ENCODE measurements at places on chromosomes 4 and X. TPM values are rescaled to one million over a fixed set of nuclear protein-coding genes. Genes with fewer than 3 reads are reported as not detected.

DNA sequence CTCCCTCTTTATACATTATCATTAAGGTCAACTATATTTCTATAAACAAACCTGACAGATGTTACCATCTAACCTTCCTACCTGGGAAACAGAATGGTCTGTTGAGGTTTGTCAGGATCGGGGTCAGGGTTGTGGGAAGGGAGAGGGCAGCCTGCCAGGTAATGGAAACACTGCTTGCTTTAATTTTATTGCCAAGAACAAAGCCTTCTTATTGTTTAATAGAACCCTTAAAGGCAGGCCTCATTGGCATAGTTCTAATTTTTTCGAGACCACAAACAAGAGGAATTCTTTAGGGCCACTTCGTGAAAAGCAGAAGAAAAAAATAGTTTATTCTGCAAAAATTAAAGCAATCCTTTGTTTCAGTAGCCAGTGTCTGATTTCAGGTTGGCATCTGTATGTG lies 113.2 kb downstream of the MID1 start:
- peak; percentile 71 for DNase-seq

- DNase-seq, result no peak
Measured at GRCh38 chrX:21766101-21766500, 8.2 kb upstream of the SMPX start.

DNA sequence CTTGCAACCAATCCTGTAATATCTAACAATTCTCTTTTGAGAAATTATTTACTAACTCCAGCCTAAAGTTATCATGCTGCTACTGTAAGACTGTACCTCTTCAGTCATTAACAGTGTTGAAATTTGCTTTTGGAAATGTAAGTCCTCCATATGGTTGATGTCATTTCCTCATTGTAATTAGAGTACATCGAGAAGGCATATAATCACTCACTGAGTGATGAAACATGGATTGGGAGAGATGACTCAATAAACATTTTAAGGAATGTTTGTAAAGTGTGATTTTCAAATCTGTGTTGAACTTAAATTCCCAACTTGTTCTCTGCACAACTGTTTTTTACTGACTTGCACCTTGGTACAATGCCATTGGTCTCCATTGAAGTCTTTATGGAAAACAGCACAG lies 61.2 kb downstream of the HMGB2 start:
- DNase-seq, result peak; percentile 34

- DNase-seq, result peak; percentile 95
Measured at GRCh38 chrX:72126539-72127140, 5.1 kb downstream of the RTL5 start.

GRCh38 chr4:83716874-83717273 lies 181.0 kb downstream of the GPAT3 start:
- no peak for DNase-seq

- peak; percentile 91 for DNase-seq
Measured at GRCh38 chr4:124334119-124334518, 378.4 kb downstream of the ANKRD50 start.

- DNase-seq, result no peak
Measured at GRCh38 chr4:138869165-138869564, 146.4 kb upstream of the NOCT start.

- DNase-seq, result no peak
Measured at GRCh38 chr4:1348014-1348513, 1.1 kb downstream of the UVSSA start.

- no peak for DNase-seq
Measured at GRCh38 chrX:69163936-69164741, 1.1 kb downstream of the PJA1 start.

- peak; percentile 26 for DNase-seq
Measured at GRCh38 chrX:115226929-115227328, 7.0 kb downstream of the LRCH2 start.

DNA sequence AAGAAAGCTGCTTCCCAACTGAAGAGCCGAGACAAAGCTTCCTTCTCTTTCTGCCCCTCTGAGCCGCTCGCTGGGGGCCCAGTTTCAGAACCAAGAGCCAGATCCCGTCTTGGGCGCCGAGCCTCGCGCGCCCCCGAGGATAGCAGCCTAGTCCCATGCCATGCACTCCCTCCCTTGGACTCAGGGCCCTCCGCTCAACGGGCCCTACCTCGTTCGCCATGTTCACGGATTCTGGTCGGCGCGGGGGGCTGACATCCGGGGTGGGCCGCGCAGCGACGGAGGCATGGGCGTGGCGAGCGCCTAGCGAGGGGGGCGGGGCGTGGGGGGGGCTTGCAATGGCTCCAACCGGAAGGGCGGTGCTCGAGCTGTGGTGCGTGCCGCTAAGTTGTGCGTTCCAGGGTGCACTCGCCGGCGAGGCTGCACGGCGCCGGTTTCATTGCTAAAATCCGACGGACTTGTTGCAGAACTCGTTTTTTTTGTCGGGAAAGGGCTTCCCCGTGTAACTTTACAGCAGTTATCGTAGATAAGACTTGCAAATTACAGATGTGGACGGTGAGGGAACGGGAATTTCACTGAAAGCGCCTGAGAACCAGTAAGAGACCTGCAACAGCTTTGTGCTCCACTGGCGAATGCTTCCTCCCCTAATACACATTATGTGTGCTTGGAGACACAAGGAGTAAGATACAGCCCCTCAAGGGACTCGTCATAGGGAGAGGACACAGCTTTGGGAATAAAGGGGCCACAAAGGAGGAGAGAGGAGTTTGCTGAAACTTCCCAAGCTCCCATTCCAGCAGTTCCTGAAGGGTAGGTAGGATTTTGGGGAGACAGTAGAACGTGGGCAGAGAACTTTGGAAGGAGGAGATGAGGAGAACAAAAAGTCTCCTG lies at the start of gene ADH5:
ADH5 (minus strand) TSS at position 308 of the 885 bp plus-strand sequence; CDS start at position 220, 88 bp downstream.
- peak; percentile 88 for DNase-seq

DNA sequence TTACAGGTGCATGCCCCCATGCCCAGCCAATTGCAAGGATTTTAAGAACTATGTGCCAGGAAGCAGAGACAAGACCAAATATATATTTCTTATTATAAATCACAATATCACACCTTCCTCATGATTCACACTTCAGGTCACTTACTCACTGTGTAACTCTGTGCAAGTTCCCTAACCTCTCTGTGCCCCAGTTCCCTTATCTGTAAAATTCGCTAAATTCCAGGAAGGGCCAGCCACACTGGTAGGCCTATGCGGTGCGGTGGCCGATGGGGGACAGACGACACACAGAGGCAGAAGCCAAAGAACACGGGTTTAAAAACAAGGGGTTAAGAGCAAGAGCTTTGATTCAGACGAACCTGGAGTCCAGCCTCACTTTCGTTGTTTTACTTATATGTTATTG lies 2.8 kb downstream of the TRIM2 start:
- DNase-seq, result no peak

DNA sequence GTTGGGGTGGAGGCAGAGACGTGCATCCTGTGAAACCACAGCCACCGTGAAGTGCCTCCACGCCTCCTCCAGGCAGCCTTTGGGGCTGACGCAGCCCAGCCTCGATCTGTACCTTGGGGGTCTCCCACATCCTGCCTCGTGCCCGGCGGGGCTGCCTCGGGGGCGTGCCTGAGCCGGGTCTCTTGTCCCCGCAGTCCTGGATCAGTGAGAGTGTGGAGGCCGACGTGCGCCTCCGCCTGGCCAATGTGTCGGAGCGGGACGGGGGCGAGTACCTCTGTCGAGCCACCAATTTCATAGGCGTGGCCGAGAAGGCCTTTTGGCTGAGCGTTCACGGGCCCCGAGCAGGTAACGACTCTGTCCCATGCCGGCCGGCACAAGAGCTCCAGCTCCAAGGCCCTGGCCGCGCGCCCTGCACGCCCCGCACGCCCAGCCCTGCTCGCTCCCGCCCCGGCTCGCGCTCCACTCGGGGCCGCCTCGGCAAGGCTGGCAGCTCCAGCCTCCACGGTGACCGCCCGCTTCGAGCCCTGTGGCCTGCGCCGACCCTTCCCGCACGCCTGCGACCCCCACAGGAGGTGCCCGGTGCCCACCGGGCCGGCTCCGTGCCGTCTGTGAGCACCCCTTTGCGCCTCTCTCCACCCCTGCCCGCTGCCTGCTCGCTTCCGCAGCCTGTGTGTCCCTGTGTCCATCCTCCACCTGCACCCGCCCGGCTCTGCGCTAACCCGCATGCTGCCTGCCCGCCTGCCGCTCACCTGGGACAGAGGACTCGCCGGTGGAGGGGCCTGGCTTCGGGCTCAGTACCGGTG lies 9.8 kb downstream of the FGFR3 start:
- no peak for DNase-seq

- DNase-seq, result no peak
Measured at GRCh38 chr4:153521999-153522801, 56.0 kb downstream of the TMEM131L start.

DNA sequence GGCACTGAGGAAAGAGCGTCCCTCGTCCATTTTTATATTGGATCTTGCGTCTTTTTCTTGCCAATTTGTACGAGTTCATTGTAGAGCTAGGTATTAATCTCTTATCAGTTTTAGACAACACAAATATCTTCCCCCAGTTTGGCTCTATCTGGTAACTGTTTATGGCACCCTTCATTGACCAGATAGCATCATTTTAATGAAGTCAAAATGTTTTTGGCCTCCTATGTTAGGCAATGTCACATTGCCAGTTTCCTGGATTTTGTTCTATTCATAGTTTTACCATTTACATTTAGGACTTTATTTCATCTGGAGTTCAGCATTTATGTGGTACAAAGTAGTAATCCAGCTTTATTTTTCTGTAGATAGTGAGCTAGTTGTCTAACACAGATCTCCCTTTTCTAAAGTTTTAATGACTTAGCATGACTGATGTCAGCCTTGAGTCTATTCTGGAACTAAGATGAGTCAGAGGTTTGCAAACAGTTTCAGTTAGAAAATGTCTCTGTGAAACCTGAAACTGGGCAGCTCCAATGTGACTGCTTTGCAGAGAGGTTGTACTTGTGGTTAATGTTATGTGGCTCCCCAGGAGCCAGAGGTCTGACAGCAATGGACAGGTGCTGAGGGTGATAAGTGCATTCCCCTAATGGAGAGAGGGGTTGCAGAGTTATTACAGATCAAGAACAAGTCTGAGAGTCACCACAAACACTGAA lies 5.3 kb upstream of the STBD1 start:
- DNase-seq, result peak; percentile 64

DNA sequence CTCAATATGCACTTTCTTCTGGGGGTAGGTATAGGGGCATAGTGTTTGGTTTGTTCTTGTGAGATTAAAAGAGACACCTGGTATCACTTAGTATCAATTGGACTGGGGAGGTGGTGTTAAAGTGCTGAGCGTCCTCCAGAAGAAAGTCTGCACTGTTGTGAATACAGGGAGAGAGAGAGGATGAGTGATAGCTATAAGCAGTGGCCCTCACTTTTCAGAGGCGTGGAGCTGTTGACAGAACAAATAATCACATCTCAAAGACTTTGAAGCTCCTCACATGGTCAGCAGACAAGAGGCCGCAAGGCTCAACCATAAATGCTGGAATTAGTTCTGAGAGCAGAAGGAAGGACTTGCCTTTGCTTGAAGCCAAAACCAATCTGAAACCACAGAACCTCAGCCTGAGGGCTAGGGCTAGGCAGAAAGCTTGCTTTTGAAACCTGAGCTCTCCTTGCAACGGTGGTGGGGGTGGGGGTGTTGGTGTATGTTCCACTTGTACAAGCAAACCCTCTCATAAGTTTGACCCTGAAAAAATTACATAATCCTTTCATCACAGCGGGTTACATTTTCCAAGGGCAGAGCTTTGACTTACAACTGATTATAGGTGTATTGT lies 123.2 kb upstream of the SCML1 start:
- DNase-seq, result no peak

DNA sequence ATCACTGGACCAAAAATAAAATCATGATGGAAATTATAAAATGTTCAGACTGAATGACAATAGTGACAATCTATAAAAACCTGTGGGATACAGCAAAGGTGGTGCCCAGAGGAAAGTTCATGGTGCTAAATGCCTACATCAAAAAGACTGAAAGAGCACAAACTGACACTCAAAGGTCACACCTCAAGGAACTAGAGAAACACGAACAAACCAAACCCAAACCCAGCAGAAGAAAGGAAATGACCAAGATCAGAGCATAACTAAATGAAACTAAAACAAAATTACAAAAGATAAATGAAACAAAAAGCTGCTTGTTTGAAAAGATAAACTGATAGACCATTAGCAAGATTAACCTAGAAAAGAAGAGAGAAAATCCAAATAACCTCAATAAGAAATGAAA lies 78.7 kb downstream of the ANAPC10 start:
- no peak for DNase-seq

PRRG1 gene
- 15.3 TPM for total RNA-seq

XAGE2 gene
- total RNA-seq, result not detected

FGF13 gene
- total RNA-seq, result 26.5 TPM

TMEM156 gene
- total RNA-seq, result 0.18 TPM

INTU gene
- 6.0 TPM for total RNA-seq

Data from fibroblast of the aortic adventitia (primary cell).